ENCODE measurements at places on chromosomes 3 and 15.

- DNase-seq: no peak
Observed at GRCh38 chr15:31392761-31393401, 66.2 kb downstream of the KLF13 start.

DNA sequence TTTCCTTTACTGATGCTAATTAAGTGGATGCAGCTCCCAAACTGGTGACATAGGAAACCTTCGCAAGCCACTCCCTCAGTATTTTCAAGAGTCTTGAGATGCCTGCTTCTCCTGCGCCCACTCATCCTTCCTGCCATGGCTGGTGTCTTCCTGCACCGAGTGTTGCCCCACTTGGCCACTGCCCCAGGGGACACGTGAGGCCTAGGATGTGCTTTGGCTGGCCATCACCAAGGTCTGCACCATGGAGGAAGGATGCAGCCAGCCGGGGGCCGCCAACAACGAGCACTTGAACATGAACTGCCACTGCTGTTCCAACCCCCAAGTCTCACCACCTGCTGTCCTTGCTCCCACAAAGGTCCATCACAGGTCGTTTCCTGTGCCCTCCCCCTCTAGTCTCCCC is 34.1 kb downstream of the EPHB3 start:
- DNase-seq: no peak

DNA sequence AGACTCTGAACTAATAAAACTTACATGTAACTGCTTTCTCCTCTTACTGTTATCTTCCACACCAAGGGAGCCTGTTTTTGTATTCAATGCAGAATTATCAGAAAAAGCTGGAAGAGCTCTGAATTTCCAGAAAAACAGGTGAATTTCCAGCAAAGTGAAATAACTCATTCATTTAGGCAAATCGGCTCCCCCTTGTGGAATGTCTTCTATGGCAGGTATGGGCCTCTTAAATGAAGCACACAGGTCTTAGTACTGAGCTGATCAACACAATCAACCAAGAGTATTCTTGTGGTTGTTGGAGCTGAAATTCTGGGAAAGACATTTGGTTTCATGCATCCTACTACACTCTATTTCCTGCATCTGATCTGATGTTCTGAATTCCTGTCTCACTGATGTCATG is 31.0 kb upstream of the PTPRG start:
- DNase-seq: peak; percentile 40

DNA sequence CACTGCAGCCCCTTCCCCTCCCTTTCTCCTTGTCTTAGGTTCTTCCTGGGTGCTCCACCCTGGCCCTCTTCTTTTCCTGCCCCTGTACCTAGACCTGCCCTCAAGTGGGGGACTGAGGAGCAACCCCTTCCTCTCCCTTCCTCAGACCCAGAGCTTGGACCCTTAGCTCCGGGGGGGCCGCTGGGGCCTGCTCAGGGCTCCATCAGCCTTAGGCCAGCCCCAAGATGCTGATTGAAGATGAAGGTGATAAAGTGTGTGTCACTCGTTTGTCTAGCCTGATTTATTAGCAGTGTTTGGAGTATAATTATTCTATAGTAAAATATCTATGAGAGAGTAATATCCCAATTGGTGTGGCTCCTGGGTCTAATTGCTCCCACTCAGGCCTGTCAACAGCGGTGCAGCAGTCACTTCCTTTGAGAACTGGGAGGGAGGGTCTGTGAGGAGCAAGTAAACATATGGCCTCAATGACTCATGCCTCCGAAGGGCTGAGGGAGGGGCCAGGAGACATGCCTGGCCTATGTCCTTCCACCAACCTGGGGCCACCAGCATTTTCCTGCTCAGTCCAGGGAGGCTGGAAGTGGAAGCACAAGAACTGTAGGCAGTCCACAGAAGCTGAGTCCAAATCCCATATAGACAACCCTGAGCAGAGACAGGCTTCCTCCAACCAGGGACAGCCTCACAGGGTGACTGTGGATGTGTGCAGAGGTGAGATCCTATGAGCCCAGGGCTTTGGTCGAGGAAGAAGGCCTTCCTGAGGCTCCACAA is 123.2 kb downstream of the DNAJB8 start:
- no peak for DNase-seq

- no peak for DNase-seq
Observed at GRCh38 chr3:16917980-16918682, 33.4 kb downstream of the PLCL2 start.

DNA sequence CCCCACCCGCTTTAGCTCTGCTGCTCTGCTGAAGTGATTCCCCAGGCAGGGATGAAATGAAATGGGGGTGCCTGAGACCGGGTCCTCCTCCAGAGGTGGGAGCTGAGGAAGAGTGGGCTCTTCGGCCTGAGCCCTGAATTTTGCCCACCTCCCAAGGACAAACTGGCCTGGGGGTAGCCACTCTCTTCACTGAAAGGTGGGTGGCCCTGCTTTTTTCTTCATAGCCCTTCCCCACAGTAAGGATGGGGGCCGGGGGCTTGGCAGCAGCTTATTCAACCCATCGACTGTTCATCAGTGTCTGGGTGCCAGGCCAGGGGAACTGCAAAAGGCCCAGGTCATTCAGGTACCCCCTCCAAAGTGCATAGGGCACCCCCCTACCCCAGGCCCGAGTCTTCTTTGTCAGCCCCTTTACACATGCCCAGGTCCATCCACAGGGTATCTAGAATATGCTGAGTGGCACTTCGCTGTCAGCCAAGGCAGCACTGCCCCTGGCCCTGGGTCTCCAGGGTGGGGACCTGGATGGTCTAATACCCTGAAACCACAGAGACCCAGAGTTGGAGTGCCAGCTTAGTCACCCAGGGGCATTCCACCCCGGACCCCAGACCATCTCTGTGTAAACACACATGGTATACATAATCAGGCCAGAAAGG is 7.9 kb downstream of the SCN5A start:
- no peak for DNase-seq

GRCh38 chr3:37435572-37435971 is 261.2 kb upstream of the LRRFIP2 start:
- no peak for DNase-seq

- no peak for DNase-seq
Observed at GRCh38 chr3:127688416-127689265, 15.9 kb downstream of the ABTB1 start.

GRCh38 chr3:42710323-42711021 is 7.9 kb upstream of the HHATL start:
- DNase-seq: no peak

- peak; percentile 45 for DNase-seq
Observed at GRCh38 chr3:28726840-28727239, 378.2 kb upstream of the AZI2 start.

GRCh38 chr3:58563386-58564035 is 13.7 kb downstream of the FAM107A start:
- no peak for DNase-seq

GRCh38 chr3:32193101-32193500 is 45.4 kb upstream of the CMTM8 start:
- DNase-seq: no peak

DNA sequence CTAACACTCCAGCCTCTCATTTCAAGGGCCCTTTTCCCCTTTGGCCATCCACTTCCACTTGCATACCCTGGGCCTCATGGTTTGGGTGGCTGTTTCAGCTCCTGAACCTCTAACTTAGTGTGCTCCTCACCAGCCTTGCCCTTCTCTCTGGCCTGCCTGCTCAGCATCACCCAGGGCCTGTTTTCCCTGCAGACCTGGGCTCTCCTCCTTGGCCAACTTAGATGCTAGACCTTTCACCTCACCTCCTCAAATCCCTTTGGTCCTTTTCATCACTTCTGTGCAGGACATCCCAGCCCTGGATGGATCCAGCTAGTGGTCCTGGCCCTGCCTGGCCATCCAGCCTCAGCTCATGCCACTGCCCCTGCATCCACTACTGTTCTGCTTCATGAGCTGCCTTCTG is 95.4 kb downstream of the CACNA1D start:
- DNase-seq: no peak

GRCh38 chr3:125683067-125683829 is 88.0 kb upstream of the OSBPL11 start:
- DNase-seq: no peak

GRCh38 chr15:48681353-48681752 is 35.8 kb upstream of the FBN1 start:
- DNase-seq: no peak

GRCh38 chr3:100591411-100591810 is 18.0 kb upstream of the ADGRG7 start:
- DNase-seq: no peak

GRCh38 chr3:166560253-166560652 is 723.0 kb upstream of the BCHE start:
- DNase-seq: no peak

DNA sequence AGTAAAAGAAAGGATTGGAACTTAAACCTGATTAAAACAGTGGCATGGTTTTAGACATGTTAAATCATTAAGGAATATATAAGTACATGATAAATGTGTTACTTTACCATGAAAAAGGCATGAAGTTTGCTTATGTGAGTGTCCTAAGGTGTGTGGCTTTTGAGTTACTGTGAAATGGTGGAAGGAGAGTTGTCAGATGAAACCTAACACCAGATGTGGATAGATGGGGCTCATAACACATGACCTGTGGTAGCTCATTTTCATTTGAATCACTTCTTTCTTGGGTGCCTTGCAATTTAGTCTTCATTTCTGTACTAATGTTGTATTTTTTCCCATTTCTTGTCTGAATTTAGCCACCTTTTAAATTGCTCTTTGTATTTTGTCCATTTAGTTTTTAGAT is 13.0 kb downstream of the MEF2A start:
- no peak for DNase-seq

DNA sequence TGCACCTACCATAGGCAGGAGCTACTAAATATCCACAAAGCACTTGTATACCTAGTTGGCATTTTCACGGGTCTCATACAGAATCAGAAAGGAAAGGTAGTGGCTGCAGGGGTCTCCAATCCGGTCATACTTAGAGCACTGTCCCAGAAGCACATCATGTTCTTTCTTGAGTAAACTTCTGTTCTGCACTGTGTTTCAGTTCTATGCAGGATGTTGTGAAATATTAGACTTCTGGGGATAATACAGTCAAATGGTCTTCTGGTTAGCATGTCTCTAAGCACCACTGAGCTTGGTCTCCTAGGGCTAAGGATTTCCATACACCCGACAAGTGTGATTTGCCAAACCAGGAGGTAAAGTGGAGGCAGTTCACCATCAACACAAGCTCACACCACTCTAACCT is 27.9 kb downstream of the MINDY4B start:
- DNase-seq: no peak

DNA sequence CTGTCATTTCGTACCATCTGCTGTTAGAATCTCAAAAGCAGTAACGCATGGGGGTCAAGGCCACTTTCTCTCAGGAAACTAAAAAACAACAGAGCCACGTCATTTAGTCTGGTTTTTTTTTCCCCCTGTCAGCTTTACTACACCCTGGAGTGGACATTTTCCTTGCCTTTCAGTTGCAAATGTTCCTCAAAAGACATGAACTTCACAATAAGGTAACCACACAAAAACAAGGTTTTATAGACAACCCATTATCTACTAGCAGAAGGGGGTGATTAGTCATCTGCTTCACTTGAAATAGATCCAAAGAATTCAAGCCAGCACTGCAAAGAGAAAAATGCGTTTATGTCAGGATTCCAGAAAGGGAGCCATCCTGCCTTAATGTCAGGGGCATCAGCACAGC is 171.8 kb upstream of the CDIN1 start:
- DNase-seq: no peak

- no peak for DNase-seq
Observed at GRCh38 chr3:71785532-71786216, 726 bp upstream of the PROK2 start.

GRCh38 chr15:62483814-62484213 is 318.7 kb upstream of the C2CD4B start:
- DNase-seq: no peak

- DNase-seq: no peak
Observed at GRCh38 chr3:3117651-3118050, 7.5 kb upstream of the IL5RA start.

- no peak for DNase-seq
Observed at GRCh38 chr3:149325581-149325980, 7.9 kb downstream of the TM4SF18 start.

DNA sequence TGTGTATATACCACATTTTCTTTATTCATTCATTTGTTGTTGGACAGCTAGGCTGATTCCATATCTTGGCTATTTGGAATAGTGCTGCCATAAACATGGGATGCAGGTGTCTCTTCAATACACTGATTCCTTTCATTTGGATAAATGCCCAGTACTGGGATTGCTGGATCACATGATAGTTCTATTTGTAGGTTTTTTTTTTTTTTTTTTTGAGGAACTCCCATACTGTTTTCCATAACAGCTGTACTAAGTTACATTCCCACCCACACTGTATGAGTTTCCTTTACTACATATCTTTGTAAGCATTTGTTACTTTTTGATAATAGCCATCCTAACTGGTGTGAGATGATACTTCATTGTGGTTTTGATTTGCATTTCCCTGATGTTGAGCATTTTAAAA is 437.7 kb downstream of the DIPK2A start:
- no peak for DNase-seq

GRCh38 chr3:172150913-172151650 is 111.7 kb downstream of the FNDC3B start:
- DNase-seq: no peak

Data from activated CD8-positive, alpha-beta T cell treated with anti-CD3 and anti-CD28 coated beads for 36 hours (primary cell).